ENCODE measurements at places on chromosomes 5 and 9.

DNA sequence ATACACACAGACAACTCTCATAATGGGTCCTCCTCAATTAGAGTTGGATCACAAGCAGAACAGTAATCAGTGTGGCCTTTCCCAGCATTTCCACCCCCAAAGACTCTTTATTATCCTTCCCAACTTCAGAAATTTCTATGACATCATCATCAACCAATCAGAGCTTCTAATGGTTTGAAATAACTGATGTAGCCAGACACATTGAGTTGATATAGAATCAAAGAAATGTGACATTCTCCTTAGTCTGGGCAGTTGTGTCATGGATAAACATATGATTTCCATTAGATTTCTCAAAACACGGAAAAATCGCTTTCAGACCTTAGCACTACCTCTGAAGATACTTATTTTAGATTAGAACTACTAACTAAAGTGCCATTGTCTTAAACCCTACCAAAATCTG lies 75.7 kb upstream of the NFIB start:
- no peak for DNase-seq

GRCh38 chr5:2373631-2374030 lies 377.8 kb downstream of the IRX2 start:
- no peak for DNase-seq

DNA sequence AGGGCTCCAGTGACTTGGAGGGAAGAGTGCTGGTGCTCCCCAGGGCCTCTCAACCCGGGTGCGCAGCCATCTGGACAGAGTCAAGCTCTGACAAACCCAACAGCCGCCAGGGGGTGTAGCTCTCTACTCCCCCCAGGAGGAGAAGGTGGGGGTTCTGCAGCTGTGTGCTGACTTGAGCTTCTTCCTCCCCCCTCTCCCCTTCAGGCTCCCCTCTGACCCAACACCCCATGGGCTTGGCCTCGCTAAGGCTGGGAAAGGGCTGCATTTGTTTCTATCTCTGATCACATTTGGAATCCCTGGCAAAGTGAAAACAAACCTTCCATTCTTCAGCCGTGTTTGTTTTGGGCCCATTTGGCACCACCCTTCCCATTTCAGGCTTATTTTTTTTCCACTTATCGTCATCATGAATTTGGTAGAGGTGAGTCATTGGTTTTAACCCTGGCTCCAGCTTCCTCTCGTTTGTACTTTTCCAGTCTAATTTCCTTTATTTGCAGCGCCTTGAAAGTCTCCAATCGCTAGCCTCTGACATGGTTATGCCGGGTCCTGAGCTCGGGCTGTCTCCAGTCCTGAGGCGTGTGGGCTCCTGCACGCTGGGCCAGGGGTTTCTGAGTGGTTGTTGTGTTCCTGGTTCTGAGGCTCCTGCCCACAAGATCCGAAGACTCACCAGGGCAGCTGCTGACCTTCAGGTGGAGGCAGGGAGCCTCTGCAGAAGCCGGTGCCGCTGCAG lies 36.1 kb downstream of the DAP start:
- no peak for DNase-seq

- no peak for DNase-seq
Observed at GRCh38 chr9:12166518-12166917, 526.7 kb upstream of the TYRP1 start.

GRCh38 chr5:152142840-152143469 lies 218.3 kb upstream of the GLRA1 start:
- DNase-seq: peak; percentile 54

DNA sequence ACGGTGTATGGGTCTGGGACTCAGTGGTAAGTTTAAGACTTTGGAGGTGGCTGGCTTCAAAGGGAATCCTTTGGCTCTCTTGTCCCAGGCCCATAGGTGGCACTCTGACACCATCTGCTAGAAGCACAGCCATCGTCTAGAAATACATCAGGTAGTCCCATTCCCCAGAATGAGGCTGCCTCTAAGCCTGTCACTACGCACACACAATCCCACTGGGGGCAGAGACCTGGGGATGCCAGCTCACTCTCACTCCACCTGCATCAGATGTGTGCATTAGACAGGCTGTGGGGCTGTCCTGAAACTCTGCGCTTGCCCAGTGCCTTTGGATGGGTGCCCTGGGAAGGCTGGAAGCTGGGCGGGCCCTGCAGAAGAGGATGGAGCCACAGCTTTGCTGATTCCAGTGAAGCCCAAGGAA lies 127.5 kb upstream of the PANK3 start:
- DNase-seq: peak; percentile 61

DNA sequence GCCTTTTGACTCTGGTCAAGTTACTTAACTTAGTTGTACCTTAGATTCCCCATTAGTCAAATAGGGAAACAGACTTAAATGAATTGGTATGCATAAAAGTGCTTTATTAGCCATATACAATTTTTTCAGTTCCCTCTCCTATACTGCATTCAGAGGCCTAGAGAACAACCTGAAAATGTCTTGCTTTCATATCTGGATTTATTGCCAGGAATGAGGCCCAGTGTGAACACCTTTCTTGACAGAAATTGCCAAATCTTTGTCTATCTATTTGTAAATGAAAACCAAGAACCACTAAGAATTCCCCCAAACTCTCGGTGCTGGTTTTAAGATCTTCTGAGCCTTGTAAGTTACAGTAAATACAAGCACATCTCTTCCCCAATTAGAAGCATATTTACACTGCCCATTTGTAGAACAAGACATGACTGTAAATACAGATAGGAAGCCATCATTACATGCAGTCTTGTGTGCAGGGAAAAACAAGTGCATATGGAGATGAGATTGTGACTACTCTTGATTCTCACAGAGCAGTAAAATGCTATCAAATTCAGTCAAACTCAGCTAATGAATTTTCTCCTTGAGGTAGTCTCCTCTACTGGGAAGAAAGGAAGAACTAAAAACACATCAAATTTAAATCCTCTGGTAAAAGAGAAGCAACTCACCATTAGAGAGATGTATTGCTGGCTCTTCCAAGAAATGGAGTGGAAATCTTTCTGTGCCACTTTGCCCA lies 5.2 kb upstream of the FAM13B start:
- DNase-seq: no peak

GRCh38 chr9:120776788-120777187 lies 16.4 kb downstream of the FBXW2 start:
- no peak for DNase-seq

DNA sequence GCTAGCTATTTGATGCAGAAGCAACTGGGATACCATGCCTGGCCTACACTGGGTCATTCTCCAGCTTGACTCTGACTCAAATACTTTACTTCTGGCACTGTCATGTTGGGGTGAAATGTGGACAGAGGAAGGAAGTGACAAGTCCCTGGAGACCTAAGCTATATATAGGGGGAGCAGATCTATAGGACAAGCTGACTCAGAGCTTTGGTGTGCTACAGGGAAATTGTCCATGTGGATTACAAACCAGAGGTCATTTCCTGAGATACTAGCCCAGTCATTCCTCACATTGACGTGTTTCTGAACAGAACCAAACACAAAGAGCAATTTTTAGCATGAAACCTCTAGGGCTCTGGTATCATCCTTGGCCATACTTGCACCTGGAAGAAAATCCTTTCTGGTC lies 531.6 kb upstream of the CLINT1 start:
- DNase-seq: no peak

DNA sequence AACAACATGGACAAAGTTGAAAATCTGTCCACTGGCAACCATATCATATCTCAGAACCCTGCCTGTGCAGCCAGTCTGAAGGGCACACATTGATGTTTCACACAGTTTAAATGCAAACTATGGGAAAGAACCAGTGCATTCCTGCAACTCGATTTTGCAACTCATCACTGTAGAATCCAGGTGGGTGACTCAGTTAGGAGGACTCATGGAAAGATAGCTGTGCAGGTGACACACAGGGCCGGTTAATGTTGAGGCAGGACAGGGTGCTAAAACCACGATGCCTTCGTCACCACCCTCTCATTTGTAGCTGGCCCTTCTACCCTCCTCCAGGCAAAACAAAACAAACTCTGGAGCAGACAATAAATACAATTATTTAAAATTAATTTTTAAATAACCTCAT lies 62.8 kb downstream of the TLE1 start:
- no peak for DNase-seq

- no peak for DNase-seq
Observed at GRCh38 chr5:66813306-66813705, 217.1 kb downstream of the MAST4 start.

All from NCI-H1694 (cell line).